ENCODE measurements at places on chromosomes 13 and 19.

DNA sequence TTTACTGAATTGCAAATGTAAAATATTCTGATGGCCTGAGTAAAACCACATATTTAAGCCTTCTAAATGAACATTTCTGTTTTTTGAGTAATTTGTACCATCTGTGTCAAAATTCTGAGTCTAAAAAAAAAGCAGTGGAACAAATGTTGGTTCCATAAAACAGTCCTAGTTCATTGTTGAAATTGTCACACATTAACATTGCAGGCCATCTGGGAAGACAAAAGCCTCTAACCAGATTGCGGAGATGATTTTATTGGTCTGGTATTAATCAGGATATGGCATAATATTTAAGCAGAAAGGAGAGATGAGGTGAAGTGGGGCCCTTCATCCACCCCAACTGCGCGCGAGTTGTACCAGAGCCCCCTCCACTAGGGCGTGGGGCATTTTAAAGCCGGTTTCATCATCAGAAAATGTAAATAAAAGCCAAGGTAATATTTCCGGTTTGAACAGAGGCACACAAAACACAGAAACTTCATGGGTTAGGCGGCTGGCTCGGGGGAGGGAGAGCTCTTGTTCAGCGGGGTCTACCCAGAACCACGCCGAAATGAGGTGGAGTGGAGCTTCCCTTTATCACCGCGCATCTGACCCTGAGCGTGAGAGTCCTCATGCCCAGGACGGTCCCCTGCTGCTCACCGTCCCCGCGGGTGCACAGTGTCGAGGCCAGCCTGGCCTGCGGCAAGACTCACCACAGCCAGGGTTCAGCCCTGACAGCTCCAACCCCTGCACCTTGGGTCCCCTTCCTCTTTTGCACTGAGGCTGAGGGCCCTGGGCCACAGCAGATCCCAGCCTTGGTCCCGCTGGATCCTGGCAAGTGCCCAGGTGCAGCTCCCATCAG lies 169.2 kb downstream of the URI1 start:
- no peak for DNase-seq

DNA sequence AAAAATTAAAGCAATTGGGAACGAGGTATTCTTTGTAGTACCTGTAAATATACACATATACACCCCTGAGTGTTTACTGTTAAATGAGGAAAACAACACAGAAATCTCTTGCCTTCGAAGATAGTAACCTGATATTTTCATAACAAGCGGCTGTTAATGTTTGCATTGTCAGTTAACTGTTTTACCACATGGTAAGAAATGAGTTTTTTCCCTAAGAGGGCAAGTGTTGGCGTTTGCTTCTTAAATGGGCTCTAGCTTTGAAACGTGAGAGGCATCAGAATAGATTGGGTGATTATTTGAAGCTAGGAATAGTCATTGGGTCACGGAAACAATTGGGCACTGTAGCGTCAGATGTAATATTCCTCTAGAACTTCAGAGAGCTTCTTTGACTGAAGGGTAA lies 22.0 kb upstream of the UPF3A start:
- no peak for DNase-seq

GRCh38 chr19:1587872-1588271 lies 4.8 kb downstream of the MBD3 start:
- no peak for DNase-seq

DNA sequence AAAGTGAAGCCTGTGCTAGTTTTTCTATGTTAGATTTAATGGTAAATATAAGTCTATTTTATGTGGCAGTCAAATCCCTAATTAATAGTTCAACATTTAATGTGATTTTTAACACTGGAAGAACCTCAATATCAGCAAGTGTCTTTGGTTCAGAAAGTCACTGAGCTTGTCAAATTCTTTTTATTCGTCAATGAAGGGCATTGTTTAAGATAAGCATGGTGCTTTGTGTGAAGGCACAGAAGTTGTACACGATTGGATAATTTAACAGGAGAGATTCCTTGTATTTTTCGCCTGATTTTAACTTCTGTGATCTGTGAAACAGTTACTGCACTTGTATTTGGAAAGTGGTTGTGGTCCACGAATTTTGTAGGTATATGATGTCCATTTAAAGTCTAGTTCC lies 30.2 kb upstream of the RB1 start:
- no peak for DNase-seq

DNA sequence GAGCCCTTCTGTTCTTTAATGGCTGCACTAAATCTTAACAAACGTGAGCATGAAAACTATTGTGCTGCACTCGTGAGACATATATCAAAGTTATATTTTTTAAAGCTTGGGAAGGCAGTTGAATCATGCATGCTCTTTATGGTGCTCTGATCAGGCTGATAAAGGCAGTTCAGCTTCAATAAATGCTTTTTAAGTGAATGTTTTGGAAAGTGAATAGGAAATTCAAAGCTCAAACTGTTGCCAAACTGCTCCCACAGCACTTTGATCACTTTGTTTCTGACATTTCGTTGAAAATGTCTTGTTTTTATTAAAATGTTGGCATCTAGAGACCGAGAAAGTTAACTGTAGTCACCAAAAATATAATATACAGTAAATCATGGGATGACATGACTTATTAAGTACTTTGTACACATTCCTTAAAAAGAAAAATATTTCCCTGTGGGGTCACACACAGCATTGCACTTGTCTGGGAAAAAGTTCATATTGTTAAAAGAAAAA lies 625.7 kb upstream of the PCDH9 start:
- no peak for DNase-seq

- no peak for DNase-seq
These were observed at the start of gene TUBB4A for GRCh38 chr19:6501740-6502648. TUBB4A (minus strand) TSS chr19:6502309; CDS start chr19:6502212, 97 bp downstream.
